DMS 273 treated with DMSO at 0.1 percent for 48 hours (cell line): ENCODE measurements at places on chromosomes 11 and 22.

- no peak for DNase-seq
These were observed 44.7 kb downstream of the AP2A2 start for GRCh38 chr11:970319-970871.

- DNase-seq = no peak
These were observed 11.2 kb downstream of the MAPK1 start for GRCh38 chr22:21856197-21856596.

DNA sequence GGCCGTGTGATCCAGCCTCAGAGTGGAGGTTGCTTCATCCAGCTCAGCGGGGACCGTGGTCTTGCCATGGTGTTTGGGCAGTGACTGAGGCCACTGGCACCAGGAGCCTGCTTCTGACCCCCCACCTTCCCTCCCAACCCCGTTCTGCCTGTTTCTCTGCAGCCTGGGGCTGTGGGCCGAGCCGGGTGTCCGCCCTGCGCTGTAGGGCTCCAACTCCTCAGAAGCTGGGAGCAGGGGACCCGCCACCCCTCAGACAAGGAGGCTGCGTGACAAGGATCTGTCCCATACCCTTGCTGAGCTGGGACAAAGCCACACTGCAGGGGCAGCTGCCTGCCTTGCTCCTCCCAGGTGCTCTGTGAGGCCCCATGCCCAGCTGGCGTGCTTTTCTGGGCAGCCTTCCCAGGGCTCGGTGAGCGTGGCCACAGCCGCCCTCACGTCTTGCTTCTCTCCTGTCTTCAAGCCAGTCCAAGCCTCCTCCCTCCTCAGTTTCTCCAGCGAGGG, 11.7 kb upstream of the ARFGAP3 start:
- DNase-seq = peak; percentile 20

DNA sequence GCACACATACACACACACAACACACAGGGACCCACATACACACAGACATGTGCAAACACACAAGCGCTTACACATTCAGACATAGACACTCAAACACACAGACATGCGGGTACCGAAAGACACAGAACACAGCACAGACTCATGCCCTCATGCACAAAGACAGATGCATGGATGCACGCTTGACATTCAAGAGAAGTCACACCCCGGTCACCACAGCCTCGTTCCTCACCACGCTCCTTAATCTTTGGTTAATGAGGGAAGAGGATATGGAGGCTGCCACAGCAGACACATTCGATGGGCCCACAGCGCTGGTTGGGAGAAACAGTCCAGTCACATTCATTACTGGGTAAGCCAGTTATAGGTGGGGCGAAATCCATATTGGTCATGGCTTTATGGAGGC, 51.9 kb upstream of the EIF3D start:
- DNase-seq = no peak

DNA sequence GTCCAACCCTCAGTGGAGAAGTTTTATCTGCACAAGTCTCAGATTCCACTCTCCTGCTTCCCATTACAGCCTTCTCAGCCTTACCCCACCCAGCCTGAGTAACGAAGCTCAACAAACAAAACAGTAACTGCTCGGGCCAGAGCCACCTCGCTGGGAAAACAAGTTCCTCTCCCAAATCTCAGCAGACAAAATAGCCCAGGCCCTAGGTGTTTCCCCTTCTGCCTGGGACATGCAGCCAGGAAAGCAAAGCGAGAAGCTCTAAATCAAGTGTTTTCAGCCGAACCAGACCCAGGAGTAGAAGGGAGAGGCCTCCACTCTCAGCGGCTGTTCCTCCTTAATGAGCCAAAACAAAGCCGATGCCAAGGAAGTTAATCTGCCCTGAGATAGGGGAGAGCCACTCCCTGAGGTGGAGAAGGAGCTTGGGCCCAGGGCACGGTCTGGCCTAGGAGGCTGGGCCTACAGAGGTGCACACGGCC, 44.0 kb downstream of the LIF start:
- no peak for DNase-seq
